ENCODE measurements at places on chromosomes 1 and 21.
A peak's percentile ranks its signal among the peaks of the same experiment; 100 is the strongest.

GRCh38 chr1:213982289-213982671 lies 5.5 kb upstream of the PROX1 start:
- no peak for DNase-seq

- no peak for DNase-seq
These were observed 15.8 kb downstream of the SNX7 start for GRCh38 chr1:98677288-98677687.

- no peak for DNase-seq
These were observed 60.4 kb upstream of the GORAB start for GRCh38 chr1:170471398-170472053.

DNA sequence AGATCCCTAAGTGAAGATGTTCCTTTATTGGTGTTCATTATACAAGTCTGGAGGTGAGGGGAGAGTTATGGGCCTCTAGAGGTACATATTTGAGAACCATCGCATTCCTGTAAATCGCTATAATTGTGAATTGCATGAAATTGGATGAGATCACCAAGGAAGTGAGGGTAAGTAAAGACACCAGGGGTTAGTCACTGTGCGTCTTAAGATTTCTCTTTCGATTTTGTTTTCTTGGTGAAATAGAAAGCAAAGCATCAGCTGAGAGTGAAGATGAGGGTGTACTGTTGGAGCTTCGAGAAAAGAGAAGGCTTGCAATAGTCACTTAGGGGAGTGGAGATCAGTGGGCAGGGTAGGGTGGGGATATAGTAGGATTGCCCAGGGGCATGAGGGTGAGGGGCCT lies 82.1 kb downstream of the RAVER2 start:
- DNase-seq = no peak

DNA sequence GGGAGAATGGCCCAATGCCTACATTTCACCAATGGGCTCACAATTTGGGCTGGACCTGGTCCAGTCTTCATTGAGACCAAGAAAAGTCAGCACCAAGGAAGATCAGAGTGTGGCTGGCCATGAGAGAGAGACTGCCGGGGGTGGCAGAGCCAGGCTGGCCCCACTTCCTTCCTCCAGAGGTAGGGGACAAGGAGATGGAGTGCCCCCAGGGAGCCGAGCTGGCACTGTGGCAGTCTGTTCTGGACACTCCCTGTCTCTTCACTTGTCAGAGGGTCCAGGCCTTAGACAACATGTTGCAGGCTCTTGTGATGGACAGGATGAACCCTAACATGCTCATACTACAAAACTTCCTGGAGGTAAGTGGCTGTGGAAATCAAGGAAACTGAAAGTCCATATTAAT lies 27.7 kb downstream of the INAVA start:
- no peak for DNase-seq

GRCh38 chr1:206716870-206717673 lies 32.4 kb downstream of the MAPKAPK2 start:
- DNase-seq = no peak

DNA sequence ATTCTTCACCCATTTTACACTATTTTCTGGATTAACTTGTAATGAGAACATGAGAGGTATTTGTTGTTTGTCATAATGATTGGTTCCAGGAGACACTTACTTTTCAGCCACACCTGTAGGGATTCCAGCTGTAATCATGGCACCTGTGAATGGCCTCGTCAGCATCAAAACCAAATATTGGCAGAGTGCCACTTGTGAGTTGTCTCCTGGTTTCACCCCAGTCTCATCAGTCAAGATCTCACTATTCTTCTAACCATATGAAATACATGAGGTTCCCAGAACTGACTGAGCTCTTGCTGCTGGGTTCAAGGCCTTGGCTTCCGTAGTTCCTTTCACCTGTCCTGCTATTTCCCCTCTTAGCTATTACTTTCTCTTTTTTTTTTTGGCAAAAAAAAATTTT lies 246.6 kb upstream of the ADGRL2 start:
- DNase-seq = no peak

DNA sequence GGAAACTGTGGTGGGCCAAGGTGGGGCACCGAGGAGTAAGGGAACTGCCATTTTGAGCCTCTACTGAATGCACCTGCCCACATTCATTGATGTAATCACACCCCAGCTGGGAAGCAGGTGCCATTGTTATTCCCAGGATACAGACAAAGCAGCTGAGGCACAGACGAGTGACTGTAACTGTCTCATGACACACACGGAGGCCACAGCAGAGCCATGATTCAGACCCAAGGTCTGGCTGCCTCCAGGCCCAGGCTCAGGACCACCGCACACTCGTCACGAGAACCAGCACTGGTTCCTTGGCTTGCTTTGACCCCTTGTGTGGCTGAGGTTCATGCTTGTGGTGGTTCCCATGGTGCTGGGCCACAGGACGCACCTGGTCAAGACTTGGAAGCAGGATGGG lies 45.6 kb upstream of the CLIC4 start:
- DNase-seq = peak; percentile 33

GRCh38 chr1:39132505-39133339 lies 71.8 kb upstream of the MACF1 start:
- DNase-seq = no peak

DNA sequence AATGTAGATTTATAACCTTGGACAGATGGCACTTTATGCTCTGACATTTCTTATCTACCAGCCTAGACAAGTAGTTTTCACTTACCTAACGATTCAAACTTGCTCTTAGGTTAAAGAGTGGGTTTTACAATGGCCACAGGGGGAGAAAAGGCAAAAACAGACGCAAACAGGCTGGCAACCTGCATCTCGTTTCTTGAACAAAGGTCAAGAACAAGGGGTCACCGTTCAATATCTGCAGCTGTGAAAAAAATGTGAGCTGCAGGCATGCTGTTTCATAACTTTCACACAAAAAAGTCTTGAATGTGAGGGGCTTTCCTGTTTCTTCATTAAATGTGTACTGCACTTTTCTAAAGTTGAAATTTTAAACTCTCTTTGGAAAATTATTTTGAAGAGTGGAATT lies 49.4 kb downstream of the SYDE2 start:
- no peak for DNase-seq

DNA sequence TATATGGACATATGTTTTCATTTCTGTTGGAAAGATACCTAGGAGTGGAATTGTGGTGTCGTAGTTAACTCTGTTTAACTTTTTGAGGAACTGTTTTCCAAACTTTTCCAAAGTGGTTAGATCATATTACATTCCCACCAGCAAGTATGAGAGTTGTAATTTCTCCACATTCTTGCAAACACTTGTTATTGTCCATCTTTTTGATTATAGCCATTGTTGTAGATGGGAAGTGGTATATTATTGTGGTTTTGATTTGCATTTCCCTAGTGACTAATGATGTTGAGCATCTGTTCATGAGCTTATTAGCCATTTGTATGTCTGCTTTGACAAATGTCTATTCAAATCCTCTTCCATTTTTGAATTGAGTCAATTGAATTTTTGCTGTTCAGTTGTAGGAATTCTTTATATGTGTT lies 19.8 kb downstream of the CAMTA1 start:
- DNase-seq = no peak

DNA sequence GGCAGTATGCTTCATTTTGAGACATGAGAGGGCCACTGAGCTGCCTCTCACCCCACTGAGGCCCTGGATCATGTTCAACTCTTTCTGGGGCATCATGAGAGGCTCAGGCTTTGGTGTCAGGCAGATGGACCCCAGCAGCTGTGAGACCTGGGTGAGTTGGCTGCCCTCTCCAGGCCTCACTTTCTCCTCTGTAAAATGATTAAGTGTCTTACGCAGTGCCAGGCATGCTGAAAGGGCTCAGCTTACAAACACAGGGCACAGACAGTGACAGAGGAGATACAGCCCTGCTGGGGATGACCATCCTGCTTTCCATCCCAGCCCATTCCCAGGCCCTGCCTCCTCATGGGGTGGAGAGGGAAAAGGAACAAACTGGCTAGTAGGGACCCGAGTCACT lies 387.4 kb downstream of the MATN1 start:
- no peak for DNase-seq

GRCh38 chr21:16418226-16418625 lies 688.4 kb downstream of the USP25 start:
- no peak for DNase-seq

DNA sequence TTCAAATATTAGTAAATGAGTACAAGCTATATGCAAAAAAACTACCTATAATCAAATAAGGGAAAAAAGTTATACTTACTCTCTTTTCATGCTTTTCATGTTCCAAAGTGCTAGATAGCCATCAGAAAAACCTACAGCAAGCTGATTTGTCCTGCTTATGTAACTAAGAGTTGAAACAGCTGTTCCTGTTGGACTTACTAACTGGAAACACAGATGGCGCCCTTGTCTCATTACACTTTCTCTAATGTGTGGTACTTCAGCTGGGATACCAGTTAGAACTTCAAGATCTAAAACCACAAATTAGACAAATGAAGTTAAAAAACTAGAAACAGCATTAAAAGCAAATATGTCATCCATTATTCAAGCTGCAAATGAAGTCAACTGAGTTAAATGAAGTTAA lies 24.3 kb downstream of the AHCTF1 start:
- no peak for DNase-seq

GRCh38 chr1:10267319-10267718 lies 56.9 kb downstream of the KIF1B start:
- no peak for DNase-seq

GRCh38 chr1:7590426-7590790 lies 180.7 kb upstream of the VAMP3 start:
- no peak for DNase-seq

DNA sequence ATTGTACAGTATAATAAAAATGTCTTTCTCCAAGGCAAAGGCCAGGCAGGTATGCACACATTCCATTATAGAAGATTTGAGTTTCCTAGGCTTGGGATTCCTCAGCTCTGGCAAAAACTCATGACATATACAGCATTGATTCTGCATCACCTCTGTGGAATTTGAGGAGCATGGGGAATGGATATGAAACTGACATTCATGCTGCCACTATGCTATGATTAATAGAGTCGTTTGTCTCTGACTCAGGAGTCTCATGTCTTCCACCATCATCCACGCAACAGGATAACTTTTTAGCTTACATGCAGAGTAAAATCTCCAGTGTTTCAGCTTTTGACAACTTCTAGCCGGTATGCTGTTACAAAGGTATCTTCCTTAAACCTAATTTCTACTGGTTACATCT lies 49.8 kb upstream of the ADORA3 start:
- no peak for DNase-seq

DNA sequence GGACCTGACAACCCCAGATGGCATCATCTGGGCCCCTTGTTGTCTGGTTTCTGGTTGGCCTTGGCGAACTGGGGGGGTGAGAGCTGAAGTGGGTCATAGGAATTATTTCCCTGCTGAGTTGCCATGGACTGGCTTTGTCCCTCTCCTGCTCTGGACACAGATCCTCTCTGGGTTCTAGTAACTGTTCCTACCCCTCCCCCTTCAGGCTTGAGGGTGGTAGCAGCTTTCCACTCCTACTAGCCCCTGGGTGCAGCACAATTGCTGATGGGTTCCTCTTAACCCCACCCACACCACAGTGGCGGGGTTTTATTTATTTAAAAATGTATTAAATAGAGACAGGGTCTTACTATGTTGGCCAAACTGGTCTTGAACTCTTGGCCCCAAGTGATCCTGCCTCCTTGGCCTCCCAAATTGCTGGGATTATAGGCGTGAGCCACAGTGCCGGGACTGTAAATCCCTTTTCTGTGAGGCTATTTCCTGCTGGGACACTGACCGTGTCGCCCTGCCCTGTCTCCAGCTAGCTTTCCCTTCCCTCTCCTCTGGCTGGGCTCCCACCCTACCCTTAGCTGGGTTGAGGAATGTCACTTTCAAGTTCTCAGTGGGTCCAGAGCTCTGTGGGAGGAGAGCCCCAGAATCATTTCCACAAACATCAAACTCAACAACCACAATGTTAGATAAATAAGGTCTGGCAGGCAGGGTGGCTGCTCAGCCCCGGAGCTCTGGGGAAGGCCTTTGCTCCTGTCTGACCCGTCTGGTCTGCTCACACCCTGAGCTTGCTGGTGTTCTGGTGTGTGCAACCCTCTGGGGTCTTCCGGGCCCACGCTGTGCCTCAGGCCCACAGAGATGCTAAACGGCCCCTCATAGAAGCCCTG lies 112.7 kb upstream of the WNT4 start:
- DNase-seq = no peak

DNA sequence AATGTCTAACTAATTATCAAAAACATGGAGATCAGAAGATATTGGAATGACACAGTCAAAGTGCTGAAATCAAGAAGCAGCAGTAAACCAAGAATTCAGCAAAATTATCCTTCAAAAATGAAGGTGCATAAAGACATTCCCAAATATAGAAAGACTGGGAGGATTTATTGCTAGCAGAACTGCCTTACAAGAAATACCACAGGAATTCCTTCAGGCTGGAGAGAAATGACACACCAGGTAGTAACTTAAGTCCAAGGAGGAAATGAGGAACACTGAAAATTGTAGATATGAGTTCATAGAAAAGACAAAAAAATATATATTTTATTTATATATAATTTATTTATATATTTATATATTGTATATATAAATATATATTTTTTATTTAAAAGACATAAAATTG lies 217.2 kb downstream of the RPS6KC1 start:
- DNase-seq = no peak

DNA sequence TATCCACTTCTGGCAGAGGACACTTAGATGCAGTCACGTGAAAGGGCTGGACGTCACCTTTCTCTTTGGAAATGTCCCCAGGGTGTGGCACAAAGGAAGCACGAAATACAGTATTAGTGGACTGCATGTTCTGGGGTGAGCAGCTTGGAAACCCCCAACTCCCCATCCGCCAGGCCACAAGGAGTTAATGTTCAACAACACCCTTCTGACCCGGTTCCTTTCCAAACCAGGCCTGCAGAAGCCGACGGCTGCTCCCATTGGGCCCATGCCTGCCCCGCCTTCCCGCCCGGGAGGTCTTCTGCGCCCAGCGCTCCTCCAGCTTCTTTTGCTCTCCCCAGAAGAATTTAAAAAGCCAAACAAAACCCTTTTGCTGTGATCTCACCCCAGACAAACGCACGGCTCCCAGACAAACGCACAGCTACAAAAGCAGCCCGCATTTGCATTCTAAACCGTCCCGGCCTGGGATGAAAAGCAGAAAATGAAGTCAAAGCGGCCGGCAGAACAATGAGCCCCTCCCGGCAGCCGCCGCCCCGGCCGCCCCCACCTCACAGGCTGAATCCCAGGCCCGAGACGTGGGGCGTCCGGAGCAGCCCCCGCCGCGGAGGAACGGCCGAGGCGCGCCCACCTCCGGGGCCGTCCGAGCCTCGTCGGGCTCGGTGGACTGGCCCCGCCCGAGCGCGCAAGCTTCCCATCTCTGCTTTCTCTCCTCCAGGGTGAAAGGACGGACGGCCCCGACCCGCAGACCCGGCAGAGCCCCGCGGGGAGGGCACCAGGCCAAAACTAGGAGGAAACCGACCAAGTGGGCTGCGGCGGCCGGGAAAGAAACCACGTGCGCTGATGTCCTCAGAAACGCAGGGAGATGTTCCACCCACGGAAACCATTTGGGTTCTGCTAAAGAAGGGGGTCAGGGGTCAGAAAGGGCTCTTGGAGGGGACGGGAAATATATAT lies 101.9 kb downstream of the PLPP3 start:
- no peak for DNase-seq

- DNase-seq = no peak
These were observed 63.1 kb downstream of the KIRREL1 start for GRCh38 chr1:158056498-158056897.

- DNase-seq = no peak
These were observed 1412.9 kb downstream of the PLA2G4A start for GRCh38 chr1:188241629-188242028.

All from NCI-H1930 (cell line).